ENCODE measurements at places on chromosomes 12 and 14. TPM values are rescaled to one million over a fixed set of nuclear protein-coding genes. Genes with fewer than 3 reads are reported as not detected.

Gene KRT81
- total RNA-seq: not detected

Gene MPHOSPH9
- 25.1 TPM for total RNA-seq

Gene YLPM1
- total RNA-seq: 58.4 TPM

Gene IFI27L1
- 16.8 TPM for total RNA-seq

GRCh38 chr14:91305650-91306431, 61.3 kb upstream of the GPR68 start:
- no peaks in the 10 kb centered on the region for H3K27me3 ChIP-seq
- no peak overlapping the region for H3K27ac ChIP-seq
- no peak overlapping the region for H3K4me3 ChIP-seq

DNA sequence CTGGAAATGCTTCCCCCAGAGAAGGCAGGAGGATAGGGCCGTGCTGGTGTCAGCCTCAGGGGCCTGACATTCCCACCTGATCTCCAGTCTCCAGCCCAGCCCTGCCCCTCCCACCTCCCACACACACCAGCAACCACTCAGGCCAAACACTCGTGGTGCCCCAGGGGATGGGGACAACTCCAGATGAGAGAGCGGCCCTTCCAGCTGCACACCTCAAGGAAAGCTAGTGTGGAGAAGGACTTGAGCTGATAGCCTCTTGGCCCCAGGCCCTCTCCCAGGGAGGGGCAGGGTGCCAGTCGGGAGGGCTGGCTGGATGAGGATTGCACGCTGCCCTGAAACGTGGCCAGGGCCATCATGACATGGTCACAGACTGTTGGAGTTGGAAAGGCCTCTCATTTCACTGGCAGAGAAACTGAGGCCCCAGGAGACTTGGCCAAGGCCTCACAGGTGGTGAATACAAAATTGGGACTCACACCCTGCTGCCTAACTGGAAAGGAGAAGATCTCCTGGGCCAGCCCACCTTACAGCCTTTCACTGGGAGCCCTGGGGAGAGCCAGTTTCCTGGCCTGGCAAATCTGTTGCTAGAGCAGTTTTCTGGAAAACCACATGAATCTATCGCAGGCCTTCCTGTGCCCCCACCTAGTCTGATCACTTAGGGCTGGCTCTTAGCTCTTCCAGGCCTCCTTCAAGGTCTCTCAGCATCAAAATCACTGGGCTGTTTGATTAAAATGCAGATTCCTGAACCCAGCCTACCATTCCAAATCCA, 52.1 kb downstream of the IRF2BPL start:
- no peak overlapping the region for H3K4me3 ChIP-seq
- no peak overlapping the region for H3K27ac ChIP-seq
- no peak for DNase-seq
- H3K36me3 ChIP-seq: no peaks in the 10 kb centered on the region
- H3K27me3 ChIP-seq: no peaks in the 10 kb centered on the region
- H3K4me1 ChIP-seq: no peaks in the 10 kb centered on the region

DNA sequence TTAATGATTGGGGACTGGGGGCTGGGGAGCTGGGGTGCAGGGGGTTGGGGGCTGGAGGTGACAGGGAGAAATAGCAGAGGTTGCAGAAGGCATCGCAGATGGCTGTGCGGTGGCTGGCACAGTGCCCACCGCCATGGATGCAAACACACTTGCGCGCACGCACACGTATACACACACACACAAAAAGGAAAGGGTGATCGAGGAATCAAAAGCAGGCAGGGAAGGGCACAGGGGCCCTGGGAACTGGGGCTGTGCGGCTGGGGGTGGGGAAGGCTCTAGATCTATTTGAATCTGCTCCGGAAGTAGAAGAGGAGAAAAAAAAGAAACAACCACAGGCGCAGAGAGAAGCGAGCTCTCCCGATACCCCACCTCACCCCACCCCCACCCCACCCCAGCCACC, 39.4 kb downstream of the ZFHX2 start:
- no peaks in the 10 kb centered on the region for H3K27me3 ChIP-seq
- H3K4me1 ChIP-seq: no peaks in the 10 kb centered on the region
- H3K36me3 ChIP-seq: no peaks in the 10 kb centered on the region
- DNase-seq: no peak

GRCh38 chr14:50058113-50058512, 58.3 kb downstream of the VCPKMT start:
- H3K4me3 ChIP-seq: no peak overlapping the region
- H3K36me3 ChIP-seq: no peaks in the 10 kb centered on the region
- no peak for DNase-seq
- peaks cover 7% of the 10 kb centered on the region for H3K4me1 ChIP-seq
- no peak overlapping the region for H3K27ac ChIP-seq
- H3K27me3 ChIP-seq: no peaks in the 10 kb centered on the region
